Activated CD4-positive, CD25-positive, alpha-beta regulatory T cell (primary cell): ENCODE measurements at places on chromosomes 6 and 20.

GRCh38 chr6:149646599-149646998 is 1.9 kb downstream of the KATNA1 start:
- DNase-seq = no peak

GRCh38 chr6:36677059-36677749 is 1.3 kb upstream of the CDKN1A start:
- no peak for DNase-seq

- DNase-seq = no peak
These were observed 20.3 kb upstream of the SLA2 start for GRCh38 chr20:36666181-36666740.

- DNase-seq = no peak
These were observed 119.2 kb downstream of the TOX2 start for GRCh38 chr20:44033873-44034272.

DNA sequence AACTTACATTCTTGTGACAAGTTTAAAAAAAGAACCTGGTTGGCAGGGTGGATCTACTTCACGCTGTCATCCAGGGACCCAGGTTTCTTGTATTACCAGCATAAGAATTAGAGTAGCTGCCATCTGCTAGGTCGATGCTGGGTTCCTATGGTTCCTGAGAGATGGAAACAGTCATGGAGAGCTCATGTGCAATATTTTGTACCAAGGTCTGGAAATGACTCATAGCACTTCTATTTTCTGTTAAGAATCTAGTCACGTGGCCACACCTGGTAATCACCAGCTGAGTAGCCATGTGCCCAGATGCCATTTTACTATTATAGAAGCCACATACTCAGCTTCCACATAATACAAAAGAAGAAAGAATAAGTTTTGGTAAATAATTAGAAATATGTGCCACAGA is 171.3 kb downstream of the CD83 start:
- DNase-seq = no peak

- no peak for DNase-seq
These were observed 41.0 kb upstream of the GLP1R start for GRCh38 chr6:39007575-39007974.
